CD4-positive, CD25-positive, alpha-beta regulatory T cell (primary cell): ENCODE measurements at places on chromosomes 12 and 14. TPM values are rescaled to one million over a fixed set of nuclear protein-coding genes. Genes with fewer than 3 reads are reported as not detected.

The HNF1A gene
- not detected for polyA plus RNA-seq

The KCNA5 gene
- polyA plus RNA-seq = not detected

The NTS gene
- polyA plus RNA-seq = not detected

The RASSF8 gene
- not detected for polyA plus RNA-seq

The RTN1 gene
- polyA plus RNA-seq = 0.17 TPM

The ZDHHC22 gene
- not detected for polyA plus RNA-seq

The ADGRD1 gene
- polyA plus RNA-seq = not detected

GRCh38 chr14:68362846-68363245 lies 430.0 kb downstream of the ZFP36L1 start:
- no peak overlapping the region for H3K4me3 ChIP-seq
- no peak overlapping the region for H3K27ac ChIP-seq
- no peaks in the 10 kb centered on the region for H3K27me3 ChIP-seq
- peaks cover 19% of the 10 kb centered on the region for H3K4me1 ChIP-seq
- no peak for DNase-seq
- H3K36me3 ChIP-seq = no peaks in the 10 kb centered on the region

GRCh38 chr14:77559381-77559780 lies 57.1 kb downstream of the SPTLC2 start:
- H3K4me3 ChIP-seq = no peak overlapping the region
- peaks cover 46% of the 10 kb centered on the region for H3K36me3 ChIP-seq
- no peaks in the 10 kb centered on the region for H3K27me3 ChIP-seq
- no peak for DNase-seq

GRCh38 chr12:89373763-89374572 lies 21.7 kb upstream of the DUSP6 start:
- no peaks in the 10 kb centered on the region for H3K4me1 ChIP-seq
- no peaks in the 10 kb centered on the region for H3K36me3 ChIP-seq
- DNase-seq = no peak
- no peak overlapping the region for H3K4me3 ChIP-seq
- H3K27me3 ChIP-seq = no peaks in the 10 kb centered on the region
- H3K27ac ChIP-seq = no peak overlapping the region

- peaks cover 6% of the 10 kb centered on the region for H3K36me3 ChIP-seq
- H3K4me1 ChIP-seq = peaks cover 46% of the 10 kb centered on the region
- DNase-seq = no peak
- H3K27me3 ChIP-seq = no peaks in the 10 kb centered on the region
- H3K4me3 ChIP-seq = peak overlapping the region; percentile 95
Measured at GRCh38 chr12:45732936-45733335, 3.4 kb downstream of the ARID2 start.

DNA sequence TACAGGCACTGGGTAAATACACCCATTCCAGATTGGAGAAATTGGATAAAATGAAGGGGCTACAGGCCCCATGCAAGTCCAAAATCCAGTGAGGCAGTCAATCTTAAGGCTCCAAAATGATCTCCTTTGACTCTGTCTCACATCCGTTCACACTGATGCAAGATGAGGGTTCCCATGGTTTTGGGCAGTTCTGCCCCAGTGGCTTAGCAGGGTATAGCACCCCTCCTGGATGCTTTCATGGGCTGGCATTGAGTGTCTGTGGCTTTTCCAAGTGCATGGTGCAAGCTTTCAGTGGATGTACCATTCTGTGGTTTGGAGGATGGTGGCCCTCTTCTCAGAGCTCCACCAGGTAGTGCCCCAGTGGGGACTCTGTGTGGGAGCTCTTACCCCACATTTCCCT lies 427.2 kb downstream of the TRHDE start:
- no peaks in the 10 kb centered on the region for H3K4me1 ChIP-seq
- H3K4me3 ChIP-seq = no peak overlapping the region
- H3K36me3 ChIP-seq = no peaks in the 10 kb centered on the region
- no peaks in the 10 kb centered on the region for H3K27me3 ChIP-seq

- H3K27me3 ChIP-seq = no peaks in the 10 kb centered on the region
- DNase-seq = no peak
- no peak overlapping the region for H3K27ac ChIP-seq
- no peak overlapping the region for H3K4me3 ChIP-seq
- H3K36me3 ChIP-seq = no peaks in the 10 kb centered on the region
Measured at GRCh38 chr12:96404696-96405095, 4.5 kb upstream of the CDK17 start.

DNA sequence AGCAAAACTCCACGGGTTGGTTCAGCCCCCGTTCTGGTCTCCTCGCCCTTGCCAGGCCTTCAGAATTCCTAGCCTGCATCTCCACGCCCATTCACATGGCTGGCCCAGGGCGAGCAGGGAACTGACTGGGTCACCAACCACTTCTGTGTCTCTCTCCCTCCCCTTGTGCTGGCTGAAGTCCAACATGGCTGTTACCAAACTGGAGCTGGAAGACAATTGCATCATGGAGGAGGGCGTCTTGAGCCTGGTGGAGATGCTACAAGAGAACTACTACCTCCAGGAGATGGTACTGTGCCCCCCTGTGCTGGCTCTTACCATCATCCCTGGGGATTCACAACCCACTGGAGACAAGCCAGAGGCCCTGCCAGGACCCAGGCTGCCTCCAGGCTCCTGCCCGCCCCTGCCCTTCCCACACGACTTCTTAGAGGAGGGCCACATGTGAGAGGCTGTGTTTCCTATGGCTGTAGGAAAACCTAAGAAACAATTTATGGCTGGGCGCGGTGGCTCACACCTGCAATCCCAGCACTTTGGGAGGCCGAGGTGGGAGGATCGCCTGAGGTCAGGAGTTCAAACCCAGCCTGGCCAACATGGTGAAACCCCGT lies 9.9 kb downstream of the LRRC74A start:
- H3K4me3 ChIP-seq = no peak overlapping the region
- H3K36me3 ChIP-seq = no peaks in the 10 kb centered on the region
- DNase-seq = no peak
- peaks cover 6% of the 10 kb centered on the region for H3K27me3 ChIP-seq
- no peak overlapping the region for H3K27ac ChIP-seq

GRCh38 chr14:103828315-103828967 lies 18.9 kb downstream of the PPP1R13B start:
- H3K27me3 ChIP-seq = no peaks in the 10 kb centered on the region
- H3K4me3 ChIP-seq = no peak overlapping the region
- no peaks in the 10 kb centered on the region for H3K4me1 ChIP-seq

DNA sequence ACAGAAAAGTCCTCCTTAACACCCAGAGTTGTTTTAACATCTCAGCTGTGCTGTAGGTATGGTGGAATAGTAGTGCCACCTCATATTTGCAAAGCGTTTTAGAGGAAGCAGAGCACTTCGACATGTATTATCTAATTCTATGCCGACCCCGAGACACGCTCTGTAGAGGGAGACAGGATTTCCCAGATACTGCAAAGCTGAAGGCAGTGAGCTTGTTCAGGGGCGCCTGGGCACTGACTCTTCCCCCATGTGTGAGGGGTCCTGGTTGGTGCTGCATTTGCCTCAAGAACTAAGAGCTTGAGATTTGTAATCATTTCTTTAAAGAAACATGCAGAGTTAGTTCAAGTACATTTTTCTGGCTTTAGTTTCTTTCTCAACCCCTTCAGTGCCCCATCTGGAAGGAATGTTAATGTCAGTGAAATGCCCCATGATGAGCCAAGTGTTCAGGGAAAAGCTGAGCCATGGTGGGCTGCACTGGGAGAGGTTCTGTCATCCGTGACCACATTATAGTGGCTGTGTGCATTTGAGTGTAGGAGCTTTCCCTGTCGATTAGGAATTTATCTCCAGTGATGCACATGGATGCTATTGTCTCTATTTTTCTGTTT lies 66.3 kb downstream of the MBIP start:
- no peak overlapping the region for H3K27ac ChIP-seq
- no peak for DNase-seq
- no peak overlapping the region for H3K4me3 ChIP-seq
- no peaks in the 10 kb centered on the region for H3K27me3 ChIP-seq
- no peaks in the 10 kb centered on the region for H3K36me3 ChIP-seq
- H3K4me1 ChIP-seq = no peaks in the 10 kb centered on the region

DNA sequence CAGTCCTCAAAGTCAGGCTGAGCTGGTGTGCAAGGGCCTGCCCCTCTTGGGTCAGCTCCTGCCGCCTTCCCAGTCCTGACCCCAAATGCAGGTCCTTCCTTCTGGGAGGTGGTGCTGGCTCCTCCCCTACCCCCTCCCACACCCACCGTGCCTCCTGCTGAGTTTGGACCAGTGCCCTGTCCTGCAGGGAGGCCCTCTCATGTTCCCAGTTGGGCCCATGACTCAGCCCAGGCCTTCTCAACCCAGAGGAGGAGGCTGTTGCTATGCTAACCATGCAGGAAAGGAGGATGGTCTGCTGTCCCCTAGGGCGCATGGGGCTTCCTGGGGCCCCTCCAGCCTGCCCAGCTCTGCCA lies 4.4 kb downstream of the ZBTB42 start:
- H3K4me1 ChIP-seq = peaks cover 17% of the 10 kb centered on the region
- no peaks in the 10 kb centered on the region for H3K36me3 ChIP-seq
- no peak for DNase-seq

DNA sequence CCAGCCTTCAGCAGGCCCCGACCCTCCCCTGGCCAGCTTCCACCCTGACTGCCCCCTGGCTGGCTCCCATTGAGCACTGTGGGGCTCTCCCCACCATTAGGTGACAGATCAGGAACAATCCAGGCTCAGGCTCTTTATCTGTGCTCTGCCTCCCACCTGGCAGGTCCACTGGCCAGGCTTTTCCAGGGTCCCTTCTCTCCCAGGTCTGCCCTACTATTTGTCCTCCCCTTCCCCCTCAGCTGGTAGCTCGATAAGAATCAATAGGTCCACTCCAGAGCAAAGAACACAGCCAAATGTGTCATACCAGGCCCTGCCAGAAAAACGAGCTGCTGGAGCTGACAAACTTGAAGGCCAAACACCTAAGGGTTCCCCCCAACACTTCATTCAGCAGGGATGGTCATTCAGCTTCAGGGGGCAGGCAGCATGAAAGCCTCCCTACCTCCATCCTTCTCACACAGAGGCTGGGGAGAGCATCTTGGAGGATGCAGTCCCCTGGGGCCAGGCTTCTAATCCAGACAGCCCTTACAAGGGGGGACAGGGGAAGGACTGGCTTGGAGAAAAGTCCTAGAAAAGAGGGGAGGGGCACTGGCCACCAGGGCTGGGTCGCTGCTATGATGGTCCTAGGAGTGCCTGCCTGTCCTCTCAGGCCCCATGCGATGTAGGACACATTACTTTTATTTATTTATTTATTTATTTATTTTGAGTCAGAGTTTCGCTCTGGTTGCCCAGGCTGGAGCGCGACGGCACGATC lies 1.9 kb upstream of the KRT18 start:
- no peaks in the 10 kb centered on the region for H3K36me3 ChIP-seq
- H3K27me3 ChIP-seq = no peaks in the 10 kb centered on the region
- H3K4me1 ChIP-seq = peaks cover 8% of the 10 kb centered on the region
- H3K4me3 ChIP-seq = no peak overlapping the region
- H3K27ac ChIP-seq = no peak overlapping the region

GRCh38 chr14:99075771-99076375 lies 196.1 kb downstream of the BCL11B start:
- DNase-seq = no peak
- no peaks in the 10 kb centered on the region for H3K4me1 ChIP-seq
- H3K4me3 ChIP-seq = no peak overlapping the region
- no peaks in the 10 kb centered on the region for H3K36me3 ChIP-seq
- H3K27ac ChIP-seq = no peak overlapping the region
